NCI-H460 (cell line): ENCODE measurements at places on chromosomes 5 and 9. TPM values are rescaled to one million over a fixed set of nuclear protein-coding genes. Genes with fewer than 3 reads are reported as not detected.

Gene GOLM1
- total RNA-seq = 91.4 and 111 TPM in 2 replicates

Gene C5orf52
- total RNA-seq = not detected in 2 replicates

Gene OTP
- total RNA-seq = not detected in 2 replicates

Gene NEK6
- 20.1 and 23.2 TPM in 2 replicates for total RNA-seq

Gene ANAPC2
- 11.0 and 16.1 TPM in 2 replicates for total RNA-seq

Gene LRRC70
- total RNA-seq = 0.54 and 0.75 TPM in 2 replicates

Gene ESM1
- total RNA-seq = 22.7 and 25.6 TPM in 2 replicates

Gene PCDHA12
- total RNA-seq = 4.4 and 5.6 TPM in 2 replicates

Gene ANKRD18A
- total RNA-seq = 1.7 and 3.9 TPM in 2 replicates

Gene CDC20B
- not detected in 2 replicates for total RNA-seq

Gene GGTA1
- total RNA-seq = not detected in 2 replicates

Gene SGCD
- total RNA-seq = 0.30 TPM in 1 of 2 replicates, not detected in the other

Gene FAM221B
- not detected in 2 replicates for total RNA-seq

Gene AQP3
- total RNA-seq = 2.6 and 4.6 TPM in 2 replicates

Gene SOWAHA
- total RNA-seq = not detected in 2 replicates

Gene PFN3
- not detected in 2 replicates for total RNA-seq

Gene SURF6
- total RNA-seq = 18.3 and 20.6 TPM in 2 replicates

Gene NOXA1
- 0.92 and 2.0 TPM in 2 replicates for total RNA-seq

Gene SLC6A19
- total RNA-seq = not detected in 2 replicates

Gene KIF24
- 2.4 and 2.5 TPM in 2 replicates for total RNA-seq

Gene ARSI
- total RNA-seq = 0.06 and 0.22 TPM in 2 replicates

Gene TMEM252
- not detected in 2 replicates for total RNA-seq

Gene TBC1D13
- total RNA-seq = 12.9 and 13.5 TPM in 2 replicates

Gene SOHLH1
- total RNA-seq = not detected in 2 replicates

Gene NUTM2F
- not detected in 2 replicates for total RNA-seq
